Right cardiac atrium (tissue), 5 donors: ENCODE measurements at places on chromosomes 5 and 9.

DNA sequence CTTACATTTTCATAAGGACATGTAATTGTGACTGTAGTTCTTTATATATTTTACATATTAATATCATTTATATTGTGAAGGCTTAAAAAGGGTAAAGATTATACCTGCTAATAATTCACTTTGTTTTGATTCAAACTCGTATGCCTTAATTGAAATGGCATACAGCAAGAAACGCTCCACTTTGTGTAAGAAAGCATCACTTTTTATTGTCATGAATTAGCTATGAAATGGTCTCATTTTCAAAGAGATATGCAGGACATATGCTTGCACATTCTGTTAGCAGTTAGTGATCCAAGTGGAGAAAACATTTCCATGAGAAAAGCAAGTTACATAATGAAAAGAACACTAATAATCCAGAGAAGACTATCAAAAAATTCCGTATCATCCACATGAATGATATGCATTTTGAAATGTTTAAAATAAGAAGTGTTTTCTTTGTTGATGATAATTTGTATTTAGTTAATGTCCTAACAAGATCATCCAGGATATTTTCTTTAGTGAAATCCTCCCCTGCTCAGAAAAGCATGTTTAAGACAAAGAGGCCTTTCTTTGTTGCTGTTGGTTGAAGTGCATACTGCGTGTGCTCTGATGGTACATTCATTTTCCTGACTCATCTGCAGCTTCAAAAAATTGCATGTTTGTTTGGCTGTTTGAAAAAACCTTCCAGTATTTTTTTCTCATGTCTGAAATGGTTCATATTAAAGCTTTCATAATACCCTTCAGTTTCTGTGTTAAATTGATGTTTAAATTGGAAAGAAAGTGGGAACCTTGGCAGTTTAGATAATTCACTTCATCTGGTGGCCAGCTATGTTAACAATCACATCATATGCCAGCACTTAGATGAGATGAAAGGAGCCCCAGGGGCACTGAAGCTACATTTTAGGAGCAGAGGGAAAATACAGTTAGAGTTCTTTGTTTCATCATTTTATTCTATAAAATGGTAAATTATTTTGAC lies 242.2 kb downstream of the CSNK1G3 start:
- no peak for DNase-seq

DNA sequence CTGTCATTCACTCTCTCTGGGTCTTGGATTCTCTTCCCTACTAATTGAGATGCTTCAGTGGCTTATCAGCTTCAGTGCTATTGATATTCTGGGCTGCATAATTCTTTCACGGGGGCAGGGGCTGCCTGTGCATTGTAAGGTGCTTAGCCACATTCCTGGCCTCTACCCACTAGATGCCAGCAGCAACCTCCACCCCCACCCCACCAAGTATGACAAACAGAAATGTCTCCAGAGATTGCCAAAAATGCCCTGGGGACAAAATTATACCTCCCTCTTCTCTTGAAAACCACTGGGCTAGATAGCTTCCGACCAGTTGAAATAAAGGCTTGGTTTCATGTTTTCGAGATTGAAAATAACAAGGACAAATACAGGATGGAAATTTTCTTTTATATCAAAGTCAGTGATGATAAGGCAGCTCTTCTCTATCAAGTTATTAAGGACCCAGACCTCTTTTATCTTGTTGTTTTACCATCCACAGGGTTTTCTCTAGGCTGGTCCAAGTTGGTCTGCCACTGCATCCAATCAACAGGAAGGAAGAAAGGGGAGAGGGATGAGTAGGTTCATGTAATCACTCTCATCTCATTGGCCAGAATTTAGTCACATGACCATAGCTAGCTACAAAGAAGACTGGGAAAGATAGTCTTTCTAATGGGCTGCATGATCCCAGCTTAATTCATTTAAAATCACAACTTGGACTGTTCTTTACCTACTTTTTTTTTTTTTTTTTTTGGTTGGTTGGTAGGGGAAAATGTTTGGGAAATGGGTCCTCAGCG lies 92.1 kb upstream of the RANBP3L start:
- DNase-seq, result no peak

GRCh38 chr9:78939311-78940065 lies 632.3 kb upstream of the TLE4 start:
- DNase-seq, result no peak

GRCh38 chr9:2015581-2016407 lies 647 bp downstream of the SMARCA2 start:
- DNase-seq, result peak; percentile 87

DNA sequence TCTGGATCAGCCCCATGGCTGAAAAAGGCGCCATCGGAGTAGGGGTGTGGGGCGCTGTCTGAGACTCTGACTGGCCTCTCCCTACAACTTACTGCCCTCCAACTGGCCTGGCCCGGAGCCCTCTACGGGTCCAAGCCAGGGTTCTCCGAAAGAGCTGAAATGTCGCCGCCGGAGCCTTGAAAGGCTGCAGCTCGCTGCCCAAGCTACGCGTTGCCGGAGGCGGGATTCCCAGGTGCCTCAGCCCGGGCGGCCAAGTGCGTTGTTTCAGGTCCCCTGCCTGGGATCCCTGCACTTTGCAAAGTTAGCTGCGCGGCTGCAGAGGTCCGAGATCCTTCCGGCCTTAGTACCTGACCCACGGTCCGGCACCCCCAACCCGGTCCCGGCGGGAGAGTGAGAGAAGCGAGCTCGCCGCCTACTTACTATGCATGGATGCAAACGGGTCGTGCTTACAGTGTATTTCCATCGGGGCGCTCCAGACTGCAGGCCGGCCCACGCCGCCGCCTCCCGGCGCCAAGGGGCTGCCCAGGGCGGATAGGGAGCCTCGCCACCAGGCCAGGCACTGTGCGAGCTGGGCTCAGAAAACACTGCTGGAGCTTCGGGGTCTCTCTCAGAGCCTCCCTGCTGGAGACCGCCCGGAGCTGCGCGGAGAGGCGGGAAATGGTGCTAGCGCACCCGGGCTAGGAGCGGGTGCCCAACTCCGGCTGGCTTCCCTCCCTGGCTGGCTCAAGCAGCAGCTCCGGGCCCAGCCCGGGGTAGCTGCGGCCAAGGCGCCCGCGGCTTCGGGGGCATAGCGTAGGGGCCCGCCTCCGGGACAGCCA lies 7.7 kb downstream of the PAX5 start:
- peak; percentile 53 for DNase-seq

- no peak for DNase-seq
These were observed 352.4 kb upstream of the ACTBL2 start for GRCh38 chr5:57834829-57835608.

- no peak for DNase-seq
These were observed 88.3 kb downstream of the SLC38A9 start for GRCh38 chr5:55623789-55624188.

DNA sequence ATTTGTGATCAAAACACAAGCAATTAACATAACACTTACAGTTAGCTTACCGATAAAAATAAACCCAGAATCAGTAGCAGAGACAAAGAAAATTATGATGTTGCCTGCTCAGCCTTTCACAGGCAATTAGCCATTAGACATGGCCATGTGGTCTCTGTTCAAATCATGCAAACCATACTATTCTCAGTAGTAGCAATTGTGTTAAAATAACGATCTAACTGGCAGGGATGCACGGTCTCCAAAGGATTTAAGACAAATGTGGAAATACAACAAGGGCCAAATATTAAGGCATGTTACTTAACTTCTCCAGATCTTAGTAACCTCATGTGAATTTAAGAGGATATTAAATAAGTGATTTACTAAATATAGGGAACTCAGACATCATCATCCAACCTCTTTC lies 59.5 kb downstream of the PTBP3 start:
- no peak for DNase-seq

- DNase-seq, result no peak
These were observed 453.3 kb downstream of the KDM4C start for GRCh38 chr9:7210854-7211637.

GRCh38 chr9:108274971-108275370 lies 580.8 kb downstream of the ACTL7B start:
- DNase-seq, result no peak

DNA sequence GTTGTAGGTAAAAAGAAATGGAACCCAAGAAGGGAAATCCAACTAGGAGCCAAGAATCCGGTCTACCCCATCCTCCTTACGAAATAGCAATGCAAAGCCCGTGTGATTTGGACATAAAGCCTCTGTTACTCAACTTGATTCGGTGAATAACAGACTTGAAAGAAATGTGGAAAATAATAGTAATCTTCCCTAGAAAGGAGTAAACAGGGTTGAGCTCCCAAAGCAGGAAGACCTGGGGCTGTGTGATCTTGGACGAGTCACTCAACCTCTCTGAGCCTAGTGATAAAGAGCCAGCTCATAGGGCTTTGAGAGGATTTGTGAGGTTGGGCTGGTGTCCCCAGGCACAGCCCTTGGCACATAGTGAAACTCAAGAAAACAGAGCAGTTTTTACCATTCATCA lies 42.7 kb upstream of the IL17B start:
- no peak for DNase-seq
